ENCODE measurements at places on chromosomes 3 and 15. TPM values are rescaled to one million over a fixed set of nuclear protein-coding genes. Genes with fewer than 3 reads are reported as not detected.

The MESD gene
- 9.4 TPM for total RNA-seq

The OR5H1 gene
- total RNA-seq, result not detected

- no peak for DNase-seq
These were observed 257.7 kb downstream of the DIPK2A start for GRCh38 chr3:144229330-144229729.

The MPI gene
- 42.1 TPM for total RNA-seq

DNA sequence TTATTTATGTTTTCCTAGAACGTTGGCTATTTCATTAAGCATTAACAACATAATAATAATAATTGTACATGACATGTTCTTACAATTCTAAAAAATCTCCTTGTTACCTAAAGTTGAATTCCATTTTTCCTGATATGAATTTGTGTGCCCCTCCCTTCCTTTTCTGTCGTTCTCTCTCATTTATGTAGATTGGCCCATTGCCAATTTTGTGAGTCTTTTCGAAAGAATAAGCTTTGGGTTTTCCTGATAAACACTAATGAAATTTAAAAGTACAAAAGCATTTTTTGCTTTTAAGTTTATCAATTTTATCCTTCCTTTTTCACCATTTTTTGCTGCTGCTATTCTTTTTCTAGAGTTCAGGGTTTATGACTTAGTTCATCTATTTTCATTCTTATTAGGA is 44.9 kb downstream of the PRR23E start:
- no peak for DNase-seq

The AADACL2 gene
- not detected for total RNA-seq

DNA sequence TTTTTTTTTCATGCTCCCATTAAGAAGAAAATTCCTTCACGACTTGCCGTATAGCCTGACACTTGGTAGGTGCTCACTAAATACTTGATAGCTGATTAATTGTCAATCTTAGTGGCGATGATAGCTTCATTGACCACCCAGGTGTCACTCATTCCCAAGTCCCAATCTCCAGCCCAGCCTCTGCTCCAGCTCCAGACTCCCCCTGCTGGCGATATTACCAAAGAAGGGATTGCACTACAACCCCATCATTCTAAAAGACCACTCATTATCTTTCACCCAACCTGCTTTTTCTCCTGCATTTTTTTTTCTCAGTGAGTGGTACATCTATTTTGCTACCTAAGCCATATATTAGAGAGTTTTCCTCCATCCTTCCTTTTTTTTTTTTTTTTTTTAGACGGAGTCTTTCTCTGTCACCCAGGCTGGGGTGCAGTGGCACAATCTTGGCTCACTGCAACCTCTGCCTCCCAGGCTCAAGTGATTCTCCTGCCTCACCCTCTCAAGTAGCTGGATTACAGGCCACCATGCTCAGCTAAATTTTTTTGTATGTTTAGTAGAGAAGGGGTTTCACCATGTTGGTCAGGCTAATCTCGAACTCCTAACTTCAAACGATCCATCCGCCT is 19.5 kb upstream of the COMMD2 start:
- no peak for DNase-seq

- DNase-seq, result no peak
These were observed 7.0 kb downstream of the TRAK1 start for GRCh38 chr3:42098171-42098570.

The KNG1 gene
- not detected for total RNA-seq

DNA sequence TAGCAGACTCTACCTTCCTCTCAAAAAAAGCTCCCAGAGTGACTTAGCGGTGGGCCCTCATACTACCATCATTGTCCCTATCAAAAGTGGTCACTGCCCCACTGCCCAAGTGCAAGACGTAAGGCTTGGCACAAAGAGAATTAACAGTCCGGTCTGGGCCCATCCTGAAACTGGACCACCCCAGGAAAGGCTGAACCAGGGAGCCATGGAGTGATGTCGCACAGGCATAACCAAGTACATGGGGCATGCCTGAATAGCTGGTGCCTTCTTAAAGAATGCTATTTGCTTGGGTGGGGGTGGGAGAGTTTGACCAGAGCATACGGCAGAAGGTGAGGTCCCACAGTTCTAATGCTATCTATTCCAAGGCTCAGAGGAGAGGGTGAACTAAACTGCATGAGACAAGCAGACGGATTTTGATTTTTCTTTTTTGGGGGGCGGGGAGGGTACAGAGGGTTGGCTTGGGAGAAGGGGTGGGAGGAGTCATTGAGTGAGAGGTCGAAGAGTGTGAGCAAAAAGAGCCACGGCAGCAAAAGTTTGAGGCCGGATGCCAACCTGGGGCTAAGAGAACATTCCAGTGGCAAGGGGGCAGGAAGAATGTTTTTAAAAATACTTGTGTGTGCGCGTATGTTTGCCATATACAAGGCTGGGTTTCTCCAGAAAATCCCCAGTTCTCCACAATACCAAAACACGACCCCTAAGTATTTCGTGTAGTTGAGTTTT is 50.2 kb downstream of the FAM174B start:
- no peak for DNase-seq

The LDHAL6B gene
- total RNA-seq, result not detected

The IL17RE gene
- total RNA-seq, result 0.75 TPM

- DNase-seq, result no peak
These were observed 30.1 kb upstream of the ZNF502 start for GRCh38 chr3:44682182-44682896.

The IGSF11 gene
- total RNA-seq, result 4.2 TPM

DNA sequence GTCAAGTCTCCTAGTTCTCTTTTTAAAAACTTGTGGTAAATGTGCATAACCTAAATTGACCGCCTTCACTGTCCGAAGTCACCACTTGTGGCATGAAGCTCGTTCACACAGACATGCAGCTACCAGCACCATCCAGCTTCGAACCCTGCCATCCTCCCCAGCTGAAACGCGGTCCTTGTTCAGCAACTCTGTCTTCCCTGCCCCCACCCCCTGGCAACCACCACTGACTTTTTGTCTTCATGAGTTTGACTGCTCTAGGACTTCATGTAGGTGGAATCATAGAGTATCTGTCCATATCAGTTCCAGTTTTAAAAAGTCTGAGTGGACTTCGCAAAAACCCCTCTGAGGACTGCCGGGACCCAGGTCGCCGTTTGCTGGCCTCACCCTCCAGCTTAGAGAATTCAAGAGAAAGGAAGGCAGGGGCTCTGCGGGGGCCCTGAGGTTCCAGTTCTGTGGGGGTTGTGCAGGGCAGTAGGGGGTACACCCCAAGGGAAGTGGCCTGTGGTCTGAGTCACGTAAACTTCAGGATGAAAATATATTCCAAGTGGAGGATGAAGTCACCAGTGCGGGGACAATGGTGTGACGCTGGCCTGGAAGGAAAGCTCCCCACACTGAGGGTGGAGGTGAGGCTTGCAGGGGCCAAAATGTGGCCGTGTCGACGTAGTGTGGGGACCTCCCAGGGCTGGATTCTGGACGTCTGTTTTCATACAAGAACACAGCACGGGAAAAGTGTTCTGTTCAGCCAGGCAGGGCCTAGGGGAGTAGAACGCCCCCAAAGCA is 67.6 kb downstream of the ABTB1 start:
- no peak for DNase-seq

DNA sequence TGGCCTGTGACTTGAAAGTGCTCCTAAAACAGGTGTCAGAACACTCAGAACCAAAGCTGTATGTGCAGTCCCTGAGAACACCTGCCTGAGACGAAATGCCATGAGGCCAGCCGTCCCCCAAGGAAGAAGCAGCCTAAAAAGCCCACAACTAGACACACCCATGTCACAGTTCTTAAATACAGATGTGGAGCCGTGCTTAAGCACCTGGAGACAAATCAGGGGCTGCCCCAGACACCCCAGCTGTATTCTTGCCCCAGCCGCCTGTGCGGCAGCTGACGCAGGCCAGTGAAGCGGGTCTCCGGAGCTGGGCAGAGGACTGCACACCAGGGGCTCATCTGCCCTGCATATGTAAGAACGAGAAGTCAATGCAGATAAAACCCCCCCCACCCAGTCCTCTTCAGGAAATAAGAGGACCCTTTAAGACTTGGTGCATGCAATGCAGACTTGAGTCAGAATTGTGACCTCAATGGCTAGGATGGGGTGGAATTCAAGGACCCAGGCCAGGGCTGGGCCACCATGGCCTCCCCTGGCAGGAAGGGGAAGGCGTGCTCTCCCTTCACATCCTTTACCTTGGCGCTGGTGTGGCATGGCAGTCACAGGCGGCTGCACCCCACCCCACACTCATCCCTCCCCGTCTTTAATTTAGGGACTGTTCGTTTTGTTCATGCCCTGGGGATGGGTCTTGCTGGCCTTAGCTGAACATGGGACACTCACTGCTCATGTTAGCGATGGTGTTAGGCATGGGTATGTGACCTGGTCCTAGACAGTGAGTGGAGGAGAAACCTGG is 27.7 kb upstream of the PLXNA1 start:
- DNase-seq, result no peak

The GRM7 gene
- not detected for total RNA-seq

DNA sequence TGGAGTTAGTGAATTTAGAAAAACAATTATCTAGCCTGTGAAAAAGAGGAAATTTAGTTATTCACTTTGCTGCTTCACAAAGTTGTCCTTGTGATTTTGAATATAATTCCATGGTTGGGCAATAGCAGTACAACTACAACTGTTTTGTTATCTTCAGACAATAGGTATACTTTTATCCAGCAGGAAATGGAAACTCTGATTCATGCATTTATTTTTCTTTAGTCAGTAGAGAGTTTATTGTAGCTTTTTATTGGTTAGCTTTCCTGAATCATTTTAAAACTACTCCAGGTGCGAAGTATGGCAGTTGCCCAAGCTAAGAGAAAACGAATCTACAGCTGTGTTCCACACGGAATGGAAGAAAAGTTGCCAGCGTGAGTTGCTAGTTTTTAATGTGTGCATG is 80.3 kb downstream of the TM4SF4 start:
- DNase-seq, result no peak

GRCh38 chr15:91751611-91752010 is 101.9 kb upstream of the SLCO3A1 start:
- no peak for DNase-seq

GRCh38 chr15:96324192-96324895 is 6.2 kb upstream of the NR2F2 start:
- no peak for DNase-seq

DNA sequence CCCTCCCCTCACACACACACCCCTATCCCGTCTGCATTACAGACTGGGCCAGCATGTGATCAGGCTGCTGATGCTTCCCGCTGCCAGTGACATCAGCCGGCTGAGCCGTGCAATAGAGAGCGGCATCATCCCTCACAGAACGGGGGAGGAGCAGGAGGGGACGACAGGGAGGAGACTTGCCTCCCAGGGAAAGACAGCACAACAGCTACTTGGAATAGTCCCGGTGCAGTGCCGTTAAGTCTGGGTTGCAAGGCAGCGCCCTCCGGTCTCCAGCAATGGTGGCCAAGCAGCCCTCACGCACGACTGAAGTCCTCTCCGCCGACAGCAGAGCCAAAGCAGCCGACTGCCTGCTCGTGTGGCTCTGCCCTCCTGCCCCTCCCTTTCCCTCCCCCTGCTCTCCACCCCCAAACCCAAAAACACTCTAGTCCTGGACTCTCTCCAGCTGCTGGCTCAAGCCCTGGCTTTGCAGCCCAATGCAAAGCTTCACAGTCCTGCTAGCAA is 31.5 kb upstream of the RPS17 start:
- peak; percentile 71 for DNase-seq

The GATM gene
- total RNA-seq, result 21.3 TPM

DNA sequence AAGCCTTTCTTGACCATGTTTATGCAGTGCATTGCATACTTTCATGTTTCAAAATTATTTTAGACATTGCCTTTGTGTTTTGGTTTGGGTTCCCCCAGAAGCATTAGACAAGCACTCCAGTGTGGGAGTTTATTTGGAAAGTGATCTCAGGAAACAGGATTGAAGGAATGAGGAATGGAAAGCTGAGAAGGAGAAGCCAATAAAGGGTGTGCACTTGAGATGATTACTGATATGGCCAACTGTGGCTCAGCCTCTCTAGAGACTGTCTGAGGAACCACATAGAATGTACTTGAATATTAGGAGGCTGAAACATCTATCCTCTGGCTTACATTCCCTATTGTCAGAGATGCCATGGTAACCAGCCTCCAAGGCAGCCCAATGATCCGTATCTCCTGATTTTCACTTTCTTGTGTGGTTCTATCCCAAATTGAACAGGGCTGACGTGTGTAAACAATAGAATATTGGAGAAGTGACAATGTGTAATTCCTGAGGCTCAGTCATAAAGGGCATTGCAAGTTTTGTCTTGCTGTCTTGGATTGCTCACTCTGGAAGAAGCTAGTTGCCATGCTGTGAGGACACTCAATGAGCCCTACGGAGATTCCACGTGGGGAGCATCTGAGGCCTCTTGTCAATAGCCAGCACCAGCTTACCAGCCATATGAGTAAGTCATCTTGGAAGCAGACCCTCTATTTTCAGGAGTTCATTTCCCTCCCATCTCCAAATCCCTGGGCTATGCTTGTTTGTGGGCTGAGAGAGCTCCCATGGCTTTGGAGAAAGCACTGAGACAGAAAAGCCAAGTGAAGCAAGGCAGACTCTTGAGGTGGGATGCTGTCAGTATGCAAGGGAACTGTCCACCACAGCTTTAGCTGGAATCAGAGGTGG is 84.7 kb downstream of the SCN11A start:
- DNase-seq, result no peak

DNA sequence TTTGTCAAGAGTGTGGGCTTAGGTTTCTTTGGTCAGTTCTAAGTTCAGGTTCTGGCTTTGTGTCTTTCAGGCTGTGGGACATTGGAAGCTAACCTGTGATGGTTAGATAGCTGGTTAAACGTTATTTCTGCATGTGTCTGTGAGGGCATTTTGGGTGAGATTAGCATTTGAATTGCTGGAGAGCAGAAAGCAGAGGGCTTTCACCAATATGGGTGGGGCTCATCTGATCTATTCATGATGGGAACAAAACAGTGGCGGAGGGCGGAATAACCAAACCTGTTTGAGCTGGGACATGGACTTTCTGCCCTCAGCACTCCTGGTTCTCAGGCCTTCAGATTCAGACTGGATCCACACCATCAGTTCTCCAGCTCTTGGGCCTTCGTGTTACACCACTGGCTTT is 195.4 kb downstream of the KLF13 start:
- DNase-seq, result no peak

GRCh38 chr15:39030291-39031070 is 465.9 kb upstream of the RASGRP1 start:
- DNase-seq, result no peak

DNA sequence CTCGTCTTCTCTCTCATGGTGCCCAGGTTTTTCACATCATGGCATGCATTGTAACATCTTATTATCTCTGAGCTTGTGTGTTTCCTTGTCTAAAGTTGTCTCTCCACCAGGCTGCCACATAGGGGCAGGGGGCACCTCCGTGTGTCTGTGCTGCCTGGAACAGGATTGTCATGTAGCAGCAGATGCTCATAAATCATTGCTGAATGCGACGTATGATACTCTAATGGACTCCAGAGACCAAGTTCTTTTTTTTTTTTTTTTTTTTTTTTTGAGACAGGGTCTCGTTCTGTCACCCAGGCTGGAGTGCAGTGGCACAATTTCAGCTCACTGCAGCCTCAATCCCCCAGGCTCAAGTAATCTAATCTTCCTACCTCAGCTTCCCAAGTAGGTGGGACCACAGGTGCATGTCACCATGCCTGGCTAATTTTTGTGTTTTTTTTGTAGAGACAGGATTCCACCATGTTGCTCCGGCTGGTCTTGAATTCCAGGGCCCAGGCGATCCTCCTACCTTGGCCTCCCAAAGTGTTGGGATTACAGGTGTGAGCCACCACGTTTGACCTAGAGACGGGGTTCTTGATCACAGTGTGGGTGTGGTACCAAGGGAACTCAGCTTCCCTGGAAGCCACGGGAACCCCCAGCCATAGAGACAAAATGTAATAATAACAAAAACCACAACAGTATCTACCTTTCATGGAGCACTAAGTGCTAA is 4.7 kb upstream of the DNASE1L3 start:
- no peak for DNase-seq

- DNase-seq, result no peak
These were observed 9.2 kb downstream of the EIF3J start for GRCh38 chr15:44545913-44546802.

The RPL15 gene
- 1,267 TPM for total RNA-seq

The ANKUB1 gene
- total RNA-seq, result not detected

Measured in psoas muscle (tissue), 8 donors.